Common myeloid progenitor, CD34-positive (primary cell): ENCODE measurements at places on chromosomes 12 and 14.

DNA sequence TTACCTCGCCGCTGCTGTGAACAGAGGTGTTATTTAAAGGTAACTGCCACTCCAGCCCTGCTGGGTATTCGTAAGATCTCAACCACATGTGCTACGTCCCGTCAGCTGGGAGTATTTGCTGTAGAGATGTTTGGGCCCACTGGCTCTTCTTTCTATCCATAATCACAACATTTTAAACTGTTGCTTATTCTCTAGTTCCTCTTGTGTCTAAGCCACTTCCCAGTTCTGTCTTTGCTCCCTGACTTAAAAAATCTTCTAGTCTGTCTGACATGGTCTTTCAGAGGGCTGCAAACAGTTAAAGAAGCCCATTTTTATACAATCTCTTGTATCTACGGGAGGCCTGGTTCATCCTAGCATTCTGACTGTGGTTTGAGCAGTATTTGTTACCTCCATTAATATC, 33.2 kb upstream of the HELB start:
- DNase-seq, result no peak

- peak; percentile 72 for DNase-seq
Observed at GRCh38 chr12:94875525-94875924, 128.0 kb downstream of the NDUFA12 start.

DNA sequence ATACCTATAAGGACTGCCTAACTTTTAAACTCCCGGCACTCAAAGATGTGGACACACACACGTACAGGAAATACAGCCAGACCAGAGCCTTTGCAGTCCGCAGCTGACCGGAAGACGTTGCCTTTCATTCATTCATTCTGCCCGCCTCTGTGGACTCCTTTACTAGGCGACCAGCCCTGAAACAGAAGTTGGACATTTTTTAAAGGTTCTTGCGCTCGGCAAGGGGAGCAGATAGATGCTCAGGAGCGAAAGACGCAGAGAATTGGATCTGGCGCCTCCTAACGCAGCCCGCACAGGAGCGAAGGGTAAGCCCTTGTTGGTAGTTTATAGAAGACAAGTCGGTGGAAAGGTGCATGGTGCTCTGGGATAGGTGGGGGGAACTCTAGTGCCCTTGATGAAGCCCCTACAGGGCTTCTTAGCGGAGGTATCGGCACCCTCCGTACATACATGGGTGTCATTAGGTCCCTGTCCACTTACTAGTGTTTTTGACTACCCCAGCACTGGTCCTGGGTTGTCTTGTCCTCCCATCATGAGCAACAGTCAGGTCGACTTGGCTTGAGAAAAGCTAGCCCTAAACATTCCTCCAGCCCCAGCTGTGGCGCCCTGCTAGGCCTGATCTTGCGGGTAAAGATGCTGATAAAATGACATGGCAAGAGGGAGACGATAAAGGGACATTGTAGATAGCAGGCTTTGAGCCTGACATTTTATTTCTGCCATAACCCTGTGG, at the start of gene KDM2B:
Gene KDM2B, minus strand, starts transcription at position 65 of the 727 bp plus-strand sequence. CDS start 112 bp downstream, outside the sequence.
- peak; percentile 45 for DNase-seq

GRCh38 chr14:35285168-35286002, 6.8 kb upstream of the PSMA6 start:
- peak; percentile 85 for DNase-seq

DNA sequence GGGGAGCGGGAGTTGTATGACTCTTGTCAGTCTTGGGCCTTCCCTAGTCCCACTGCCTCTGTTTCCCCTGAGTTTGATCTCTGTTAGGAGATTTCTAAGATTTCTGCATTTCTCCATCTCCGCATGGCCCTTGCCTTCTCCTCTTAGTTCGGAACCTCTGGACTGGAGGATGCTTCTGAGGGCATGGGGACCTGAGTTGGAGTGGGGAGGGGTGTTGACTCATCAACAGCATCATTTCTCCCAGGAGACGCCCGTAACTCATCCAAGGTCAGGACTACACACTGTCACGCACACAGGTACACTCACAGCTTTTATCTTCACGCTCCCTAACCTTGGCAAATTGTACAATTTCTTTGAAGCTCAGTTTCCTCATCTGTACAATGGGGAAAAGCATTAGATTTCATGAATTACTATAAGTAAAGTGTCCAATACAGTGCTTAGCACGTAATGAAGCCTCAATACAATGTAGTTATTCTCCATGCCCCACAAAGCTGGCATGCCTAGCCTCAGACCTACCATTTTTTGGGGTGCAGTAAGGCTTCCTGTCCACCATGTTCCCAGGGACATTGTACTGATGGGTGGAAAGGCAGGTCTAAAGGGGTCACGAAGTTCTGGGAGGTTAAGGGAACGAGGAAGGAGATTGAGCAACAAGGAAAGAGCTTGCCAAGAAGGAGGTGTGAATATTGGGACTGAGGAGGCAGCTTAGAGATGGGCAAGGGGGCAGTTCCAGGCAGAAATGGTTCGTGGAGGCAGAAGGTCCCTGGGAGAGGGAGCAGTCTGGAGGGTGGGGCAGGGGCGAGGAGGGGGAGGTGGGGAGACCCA, 600 bp upstream of the LAG3 start:
- DNase-seq, result no peak

- DNase-seq, result peak; percentile 51
Observed at GRCh38 chr14:100106250-100107112, 41.3 kb downstream of the EVL start.

GRCh38 chr12:27031531-27031930, 9.2 kb downstream of the MED21 start:
- no peak for DNase-seq

DNA sequence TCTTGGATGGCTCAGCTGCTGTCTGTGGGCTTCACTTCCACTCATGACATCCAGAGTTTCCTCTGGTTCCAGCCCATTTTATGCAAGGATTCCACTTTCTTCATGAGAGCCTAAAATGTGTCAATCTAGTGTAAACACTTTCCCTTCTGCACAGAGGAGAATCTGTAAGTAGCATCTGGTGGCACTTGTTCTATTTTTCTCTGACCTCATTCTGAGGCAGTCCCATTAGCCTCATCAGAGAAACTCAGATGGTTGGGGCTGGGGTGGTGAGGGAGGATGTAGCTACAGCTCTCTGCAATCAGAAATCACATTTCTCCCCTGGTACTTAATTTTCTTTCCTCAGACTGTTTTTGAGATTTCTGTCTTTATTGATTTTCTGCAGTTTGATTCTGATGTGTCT, 81.6 kb downstream of the PRMT8 start:
- DNase-seq, result no peak

GRCh38 chr12:39619660-39620433, at the start of gene ABCD2:
Gene ABCD2, minus strand, starts transcription at chr12:39619803. Its CDS starts 188 bp downstream, at chr12:39619615.
- peak; percentile 90 for DNase-seq

GRCh38 chr14:102696856-102697495, 80.3 kb upstream of the TRAF3 start:
- DNase-seq, result no peak

DNA sequence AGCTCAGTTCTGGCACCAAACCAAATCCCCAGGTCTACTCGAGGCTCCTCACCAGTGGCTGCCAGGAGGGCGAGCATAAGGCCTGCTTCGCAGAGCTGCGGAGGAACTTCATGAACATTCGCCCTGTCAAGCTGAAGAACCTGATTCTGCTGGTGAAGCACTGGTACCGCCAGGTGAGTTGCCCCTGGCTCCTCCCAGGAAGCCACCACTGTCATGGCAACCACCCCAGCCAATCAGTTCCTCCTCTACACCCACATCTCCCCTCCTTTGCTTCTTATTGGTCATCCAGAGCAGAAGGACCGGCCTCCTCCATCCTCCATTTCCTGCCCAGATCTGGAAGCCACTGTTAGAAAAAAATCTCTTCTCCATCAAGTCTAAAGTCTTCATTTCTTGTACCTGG, 17.2 kb upstream of the OAS2 start:
- DNase-seq, result no peak

DNA sequence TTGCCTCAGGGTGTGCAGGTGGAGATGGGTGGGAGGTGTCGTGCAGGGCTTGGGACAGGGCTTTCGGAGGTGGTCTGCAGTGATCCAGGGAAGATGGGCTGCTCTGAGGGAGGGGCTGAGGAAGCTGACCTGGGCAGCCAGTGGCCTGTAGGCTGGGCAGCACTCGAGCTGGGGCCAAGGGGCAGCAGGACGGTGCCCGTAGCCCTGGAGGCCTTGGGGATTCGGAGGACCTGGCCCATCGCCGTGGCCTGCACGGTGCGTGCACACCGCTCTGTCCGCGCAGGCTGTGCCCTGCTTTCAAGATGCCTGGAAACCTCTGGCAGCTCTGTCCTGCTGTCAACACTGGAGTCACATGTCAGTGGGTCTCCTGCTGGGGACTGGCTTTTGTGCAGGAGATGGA, 9.1 kb downstream of the PACS2 start:
- no peak for DNase-seq

- DNase-seq, result no peak
Observed at GRCh38 chr14:94227029-94227428, 52.9 kb downstream of the PPP4R4 start.

- DNase-seq, result no peak
Observed at GRCh38 chr12:82765971-82766705, 79.4 kb downstream of the TMTC2 start.

- no peak for DNase-seq
Observed at GRCh38 chr12:6840761-6841515, at the start of gene GNB3. Gene GNB3, plus strand, starts transcription at chr12:6840925. Its CDS starts 363 bp downstream, at chr12:6841288.

- no peak for DNase-seq
Observed at GRCh38 chr12:27076468-27076867, 5.9 kb downstream of the C12orf71 start.

DNA sequence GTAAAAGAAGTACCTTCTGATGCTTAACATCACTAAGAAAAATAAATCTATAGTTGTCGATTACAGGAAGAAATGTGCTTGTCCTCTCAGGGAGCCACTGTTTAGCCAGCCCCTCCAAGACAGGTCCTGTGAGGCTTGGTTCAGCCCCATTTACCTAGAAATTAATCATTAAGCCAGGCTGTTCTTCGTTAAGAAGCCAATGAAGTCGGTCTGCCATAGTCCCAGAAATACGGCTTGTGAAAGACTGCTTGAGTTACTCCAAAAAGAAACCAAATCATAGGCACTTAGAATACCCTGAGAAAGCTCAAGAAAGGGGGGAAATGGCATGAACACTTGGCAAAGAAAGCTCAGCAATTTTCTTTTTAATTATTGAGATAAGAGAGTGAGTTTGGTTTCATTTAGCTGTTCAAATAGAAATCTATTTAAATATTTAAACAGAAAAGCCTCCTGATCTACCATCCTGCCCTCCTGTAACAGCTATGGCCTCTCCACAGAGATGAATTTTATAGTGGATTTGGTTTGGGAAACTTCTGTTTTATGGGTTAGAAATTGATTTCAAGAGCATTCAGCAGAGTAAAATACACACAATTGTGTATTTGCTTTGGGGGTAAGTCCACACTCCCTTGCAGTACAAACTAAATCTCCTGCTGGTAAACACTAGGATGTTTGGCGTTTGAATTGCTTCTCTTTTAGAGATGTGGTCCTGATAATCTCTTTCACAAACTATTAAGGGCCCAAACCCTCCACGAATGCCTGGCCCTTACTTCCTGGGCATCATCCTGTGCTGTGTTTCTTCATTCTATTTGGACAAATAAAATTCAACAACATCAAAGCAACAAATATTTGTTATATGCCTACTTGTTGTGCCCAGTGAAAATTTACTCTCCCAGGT, 234.4 kb downstream of the SEC23A start:
- no peak for DNase-seq

DNA sequence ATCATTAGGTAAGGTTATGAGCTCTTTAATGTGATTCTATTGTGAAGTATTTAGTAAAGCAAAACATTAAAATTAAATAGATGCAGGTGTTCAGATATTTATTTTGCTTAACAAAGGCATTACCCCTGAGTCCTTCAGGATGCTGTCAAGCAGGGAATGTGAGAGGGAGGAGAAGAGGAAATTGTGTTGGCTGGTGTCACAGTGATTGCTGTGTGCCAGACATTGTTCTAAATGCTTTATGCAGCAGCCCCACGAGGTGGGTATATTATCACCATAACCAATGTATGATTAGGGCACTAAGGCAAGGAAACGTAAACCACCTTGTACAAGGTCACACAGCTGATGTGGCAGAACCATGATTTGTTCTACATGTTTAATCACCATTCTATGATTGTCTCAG, 80.1 kb downstream of the STAB2 start:
- no peak for DNase-seq

DNA sequence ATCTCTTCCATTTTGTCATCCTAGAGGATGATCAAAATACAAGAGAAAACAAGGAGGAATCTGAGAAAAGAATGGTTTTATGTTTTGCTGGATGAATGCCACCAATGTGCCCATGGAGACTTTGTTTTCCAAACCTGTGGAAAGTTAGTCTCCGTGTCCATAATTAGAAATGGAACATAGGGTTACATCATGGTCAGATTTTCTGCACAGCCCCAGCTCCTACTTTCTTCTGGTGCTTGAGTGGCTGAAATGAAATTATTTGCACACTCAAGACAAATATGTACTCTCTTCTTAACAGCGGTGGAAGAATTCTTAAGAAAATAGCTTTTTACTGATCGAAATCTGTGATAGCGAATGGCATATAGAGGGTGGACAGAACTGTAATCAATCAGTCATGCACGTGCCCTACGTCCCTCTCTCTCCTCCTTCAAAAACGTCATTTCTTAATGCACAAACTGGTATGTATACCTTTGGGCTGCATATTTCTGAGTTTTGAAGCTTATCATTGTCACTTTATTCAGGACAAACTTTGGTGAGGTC, 825.2 kb downstream of the AACS start:
- no peak for DNase-seq

- DNase-seq, result no peak
Observed at GRCh38 chr14:61064210-61064609, 83.2 kb downstream of the SLC38A6 start.

DNA sequence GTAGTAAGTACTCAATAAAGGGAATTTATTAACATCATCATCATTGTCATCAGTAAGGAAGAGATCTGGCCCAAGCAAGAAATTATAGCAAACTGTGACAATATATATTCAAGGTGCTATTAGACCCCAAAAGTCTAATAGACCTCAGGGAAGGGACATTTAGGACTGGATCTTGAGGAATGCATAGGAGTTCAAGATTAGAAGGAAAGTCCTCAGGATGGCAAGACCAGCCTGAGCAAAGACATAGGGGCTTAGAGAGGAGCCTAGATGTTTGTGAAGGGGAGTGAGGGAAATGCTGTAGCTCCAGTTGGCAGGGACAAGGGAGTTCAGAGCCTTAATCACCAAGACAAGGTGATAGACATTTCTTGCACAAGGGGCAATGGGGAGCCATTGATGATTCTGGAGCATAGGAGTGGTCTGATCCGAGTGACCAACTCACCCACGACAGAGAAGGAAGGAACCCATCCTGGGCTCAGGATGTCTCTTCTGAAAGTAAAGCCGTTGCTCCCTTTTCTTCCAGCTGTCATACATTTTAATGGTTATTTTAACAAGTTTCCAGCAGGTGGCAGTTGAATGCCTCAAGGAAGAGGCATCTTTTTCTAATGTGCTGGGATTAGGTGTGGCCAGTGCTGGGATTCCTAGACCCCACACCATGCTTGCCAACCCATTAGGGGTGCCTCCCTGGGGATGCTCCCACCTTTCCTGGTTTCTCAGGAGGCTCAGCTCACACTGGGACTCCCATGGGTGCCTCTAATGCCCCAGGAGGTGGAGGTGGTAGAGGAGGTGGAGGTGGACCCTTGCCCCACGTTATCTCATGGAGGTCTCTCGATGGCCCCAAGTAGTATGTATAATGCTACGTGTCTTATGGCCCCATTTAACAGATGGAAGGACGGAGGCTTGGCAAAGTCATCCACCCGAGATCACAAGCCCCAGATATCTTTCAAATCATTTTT, 37.8 kb downstream of the PHETA1 start:
- peak; percentile 57 for DNase-seq
